CD4-positive, alpha-beta T cell treated with Interleukin-15 for 4 hours (primary cell): ENCODE measurements at places on chromosomes 5 and 9.

GRCh38 chr5:90886381-90886780 is 327.8 kb downstream of the ADGRV1 start:
- no peak for DNase-seq

DNA sequence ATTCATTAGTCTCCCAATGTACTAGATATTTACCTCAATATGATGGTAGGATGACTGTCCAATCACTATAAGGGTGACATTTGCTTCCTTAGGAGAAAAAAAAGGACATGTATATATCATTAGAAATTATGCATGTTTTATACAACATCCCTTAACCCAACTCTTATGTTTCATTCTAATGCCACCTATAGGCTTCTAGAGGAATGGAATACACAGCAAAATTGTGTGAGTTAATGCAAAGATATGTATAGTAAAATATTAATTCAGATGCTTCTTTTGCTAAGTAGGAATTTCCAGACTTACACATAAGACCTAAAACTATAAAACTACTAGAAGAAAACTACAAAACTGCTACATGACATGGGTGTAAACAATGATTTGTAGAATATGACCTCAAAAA is 3.5 kb downstream of the PRXL2C start:
- DNase-seq, result peak; percentile 6

DNA sequence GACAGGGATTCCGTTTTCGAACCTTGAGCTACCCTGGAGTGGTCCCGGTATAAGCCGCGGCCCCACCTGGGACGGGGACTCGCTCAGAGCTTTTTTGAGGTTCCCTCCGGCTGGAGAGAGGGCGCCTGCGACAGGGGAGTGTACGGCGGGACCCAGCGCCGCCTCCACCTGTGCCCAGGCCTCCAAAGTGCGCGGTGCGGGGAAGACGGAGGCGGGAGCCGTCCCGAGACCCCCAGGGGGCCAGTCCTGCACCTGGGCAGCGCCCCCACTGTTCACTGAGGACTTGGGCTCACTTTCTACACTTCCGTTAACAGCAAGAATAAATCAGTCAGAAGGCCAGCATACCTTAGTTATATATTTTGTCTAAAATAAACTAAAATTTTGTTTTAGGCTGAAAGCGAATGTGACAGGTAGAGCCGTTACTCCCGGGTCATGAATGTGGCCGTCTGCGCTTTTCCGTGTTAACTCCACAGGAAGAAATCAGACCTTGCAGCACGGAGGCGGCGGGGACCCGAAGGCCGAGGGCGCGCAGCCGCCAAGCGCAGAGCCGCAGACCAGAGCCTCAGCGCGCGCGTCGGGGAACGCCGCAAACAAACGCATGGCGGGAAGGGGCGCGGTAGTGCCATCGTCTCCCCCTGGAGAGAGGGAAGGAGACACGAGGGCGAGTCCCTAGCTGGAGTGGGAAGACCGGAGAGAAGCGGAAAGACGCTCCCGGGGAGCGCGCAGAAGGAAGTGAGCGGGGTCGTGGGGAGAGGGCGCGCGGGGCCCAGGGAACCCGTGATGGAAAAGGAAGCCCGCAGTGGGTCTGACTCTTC is 14.1 kb downstream of the TRIM7 start:
- no peak for DNase-seq

- peak; percentile 88 for DNase-seq
Measured at GRCh38 chr9:127388037-127388855, 8.7 kb upstream of the SLC2A8 start.

- DNase-seq, result no peak
Measured at GRCh38 chr5:169695919-169696490, 58.9 kb downstream of the DOCK2 start.

DNA sequence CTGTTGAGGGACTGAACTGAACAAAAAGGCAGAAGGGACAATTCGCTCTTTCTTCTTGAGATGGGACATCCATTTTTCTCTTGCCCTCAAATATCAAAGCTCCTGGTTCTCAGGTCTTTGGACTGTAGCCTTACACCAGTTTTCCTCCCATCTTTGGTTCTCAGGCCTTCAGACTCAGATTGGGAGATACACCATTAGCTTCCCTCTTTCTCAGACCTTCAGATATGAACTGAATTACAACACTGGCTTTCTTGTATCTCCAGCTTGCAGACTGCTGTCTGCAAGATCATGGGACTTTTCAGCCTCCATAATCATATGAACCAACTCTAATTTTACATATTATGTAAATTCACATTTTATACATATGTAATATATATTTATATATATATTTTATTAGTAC is 12.6 kb upstream of the CCNG1 start:
- no peak for DNase-seq

GRCh38 chr5:179051784-179052183 is 8.4 kb upstream of the ZNF354C start:
- DNase-seq, result no peak

- DNase-seq, result no peak
Measured at GRCh38 chr5:41118177-41118576, 47.0 kb upstream of the MROH2B start.

DNA sequence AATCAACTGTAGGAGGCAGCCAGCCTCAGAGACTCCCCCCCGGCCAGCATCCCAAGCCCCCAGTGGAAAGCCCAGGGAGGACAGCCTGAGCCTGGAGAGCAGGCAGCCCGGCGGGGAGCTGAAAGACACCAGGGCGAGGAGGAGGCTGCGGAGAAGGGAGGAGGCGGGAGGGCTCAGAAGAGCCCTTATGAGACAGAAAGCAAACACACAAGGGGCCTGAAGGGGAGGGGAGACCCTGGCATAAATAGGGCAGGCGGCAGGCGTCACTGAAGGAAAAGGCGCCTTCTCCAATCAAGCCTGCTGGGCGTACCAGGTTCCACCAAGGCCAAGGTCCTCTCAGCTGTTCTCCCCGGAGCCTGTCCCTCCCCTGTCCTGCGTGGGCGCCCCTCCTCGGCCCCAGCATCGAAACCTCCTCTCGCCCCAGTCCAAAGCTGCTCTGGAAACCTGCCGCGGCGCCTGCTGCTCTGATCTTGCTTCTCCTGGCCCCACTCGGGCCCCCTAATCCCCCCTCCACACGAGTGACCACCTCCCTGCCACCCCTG is 1.3 kb downstream of the SLC9A3 start:
- no peak for DNase-seq

DNA sequence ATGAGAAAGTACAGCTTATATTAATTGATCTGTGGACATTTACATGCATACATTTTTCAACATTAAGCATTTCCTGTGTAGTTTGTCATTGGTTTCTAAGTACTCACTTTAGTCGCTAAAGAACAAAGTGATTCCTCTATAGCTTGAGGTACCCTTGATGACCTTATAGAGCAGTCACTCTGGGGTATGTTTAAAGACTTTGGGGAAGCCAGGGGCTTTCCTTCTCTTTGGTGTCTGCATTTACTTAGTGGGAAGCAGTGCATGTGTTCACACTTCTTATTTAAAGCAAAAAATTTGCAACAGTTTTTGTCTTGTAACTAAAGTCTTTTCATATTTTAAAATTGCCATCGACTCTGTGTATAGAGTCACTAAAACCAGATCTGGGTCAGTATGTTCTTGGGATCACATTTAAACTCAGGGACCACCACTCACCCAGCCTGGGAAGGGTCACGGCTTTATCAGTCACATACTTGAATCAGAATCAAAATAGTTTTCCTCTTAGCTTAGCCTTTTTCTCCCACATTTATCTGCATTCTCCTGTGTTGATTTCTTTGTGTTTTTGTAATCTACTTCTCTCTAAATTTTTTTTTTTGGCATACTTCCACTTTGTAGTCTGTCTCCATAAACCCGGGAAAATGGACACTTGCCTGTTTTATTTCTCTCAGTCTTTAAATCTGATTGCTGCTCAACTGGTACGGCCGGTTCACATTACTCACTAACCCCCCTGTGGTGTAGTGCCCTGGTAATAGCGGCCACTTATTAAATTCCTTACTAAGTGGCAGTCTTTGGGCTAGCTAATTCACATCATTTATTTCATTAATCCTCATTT is 143.9 kb upstream of the FBN2 start:
- DNase-seq, result no peak

- peak; percentile 13 for DNase-seq
Measured at GRCh38 chr5:40904205-40904993, 4.9 kb upstream of the C7 start.

- no peak for DNase-seq
Measured at GRCh38 chr5:75567710-75568109, 43.5 kb upstream of the ANKDD1B start.

DNA sequence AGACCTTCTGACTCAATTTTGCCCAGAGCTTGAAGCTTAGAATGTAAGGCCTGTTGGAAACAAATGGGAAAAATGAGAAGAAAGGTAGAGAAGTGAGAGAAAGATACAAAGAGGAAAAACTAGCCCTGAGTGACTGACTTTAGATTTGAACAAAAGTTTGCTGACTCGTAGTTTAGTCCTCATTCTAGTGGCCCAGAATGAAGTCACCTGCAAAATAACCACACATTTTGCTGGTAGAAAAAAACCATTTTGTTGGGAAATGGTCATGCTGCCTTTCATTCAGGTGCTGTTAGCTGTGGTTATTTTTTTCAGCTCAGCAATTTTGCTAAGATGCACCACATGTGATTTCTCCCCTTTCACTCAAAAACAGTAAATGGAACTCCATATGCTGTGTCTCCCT is 98.9 kb downstream of the MRPS27 start:
- no peak for DNase-seq

DNA sequence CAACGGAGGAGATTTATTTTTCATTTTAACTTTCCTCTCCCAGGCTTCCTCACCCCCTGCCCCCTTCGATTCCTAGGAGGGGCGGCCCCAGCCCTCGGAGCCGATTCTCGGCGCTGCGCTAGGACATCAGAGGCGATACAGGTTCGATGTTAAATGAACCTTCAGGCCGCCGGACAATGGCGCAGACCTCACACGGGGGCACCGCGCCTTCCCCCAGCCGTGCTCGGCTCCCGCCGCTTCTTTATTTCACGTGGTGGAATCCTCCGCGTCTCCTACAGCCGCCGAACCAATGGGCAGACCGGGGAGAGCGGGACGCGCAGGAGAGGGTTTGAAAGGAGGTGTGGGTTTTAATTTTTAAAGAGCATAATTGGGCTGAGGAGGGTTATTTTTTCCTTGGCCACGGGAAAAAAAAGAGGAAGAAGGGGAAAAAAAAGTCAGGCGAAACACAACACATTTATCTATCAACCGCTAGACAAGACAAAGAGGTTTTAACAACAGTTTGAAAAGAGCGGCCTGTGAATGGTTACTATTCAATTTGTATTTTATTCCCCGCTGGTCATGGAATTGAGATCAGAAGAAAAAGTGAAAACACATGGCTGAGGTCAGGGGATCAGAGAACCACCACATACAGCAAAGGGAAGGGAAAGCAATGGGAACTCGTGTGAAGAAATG is 126.8 kb downstream of the TMEM174 start:
- no peak for DNase-seq

- no peak for DNase-seq
Measured at GRCh38 chr5:173764332-173765028, 123.7 kb upstream of the CPEB4 start.

GRCh38 chr9:4206718-4207117 is 93.2 kb downstream of the GLIS3 start:
- no peak for DNase-seq

- DNase-seq, result no peak
Measured at GRCh38 chr5:96140496-96140895, 178.8 kb upstream of the ELL2 start.

DNA sequence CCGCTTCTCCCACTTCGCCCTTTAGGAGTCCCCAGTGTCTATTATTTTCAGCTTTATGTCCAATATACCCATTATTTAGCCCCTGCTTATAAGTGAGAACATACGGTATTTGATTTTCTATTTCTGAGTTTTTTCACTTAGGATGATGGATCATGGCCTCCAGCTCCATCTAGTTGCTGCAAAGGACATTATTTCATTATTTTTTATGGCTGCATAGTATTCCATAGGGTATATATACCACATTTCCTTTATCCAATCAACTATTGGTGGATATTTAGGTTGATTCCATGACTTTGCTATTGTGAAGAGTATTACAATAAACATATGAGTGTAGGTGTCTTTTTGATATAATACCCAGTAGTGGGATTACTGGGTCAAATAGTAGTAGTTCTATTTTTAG is 162.9 kb downstream of the FER start:
- no peak for DNase-seq
